ENCODE measurements at places on chromosomes 5 and 9.

GRCh38 chr9:7123743-7124142, 366.0 kb downstream of the KDM4C start:
- DNase-seq = no peak

DNA sequence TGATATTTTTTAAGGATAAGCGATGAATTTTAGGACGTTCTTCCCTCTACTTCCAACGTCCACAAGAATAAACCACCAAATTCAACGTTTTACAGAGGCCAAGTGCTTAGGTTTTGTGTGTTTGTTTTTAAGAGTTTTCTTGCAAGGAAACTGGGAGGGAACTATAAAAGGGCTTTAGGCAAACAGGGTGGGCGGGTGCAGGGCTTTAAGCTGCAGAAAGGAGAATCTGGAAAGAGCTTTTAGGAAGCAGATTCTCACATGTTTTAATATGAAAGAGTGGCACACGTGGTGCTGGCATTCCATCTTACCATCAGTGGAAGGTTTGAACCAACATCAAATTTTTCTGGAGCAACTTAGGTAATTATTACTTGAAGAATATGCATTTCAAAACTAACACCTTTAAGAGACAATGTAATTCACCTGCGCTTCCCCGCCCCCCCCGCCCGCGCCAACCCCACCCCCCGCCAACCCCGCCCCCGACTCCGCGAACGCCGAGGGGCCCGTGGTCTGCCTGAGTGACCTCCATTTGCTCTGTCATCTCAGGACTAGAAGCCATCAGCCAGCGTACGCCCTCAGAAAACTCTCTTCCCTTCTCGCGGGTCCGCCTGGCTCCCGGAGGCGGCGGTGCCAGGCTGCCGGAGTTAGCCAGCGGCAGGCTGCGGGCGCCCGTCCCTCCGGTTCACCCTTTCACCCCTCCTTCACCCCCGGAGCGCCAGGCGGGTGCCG, 911 bp upstream of the PIK3R1 start:
- no peak for DNase-seq

GRCh38 chr5:3010301-3010952, 258.9 kb upstream of the IRX2 start:
- no peak for DNase-seq

DNA sequence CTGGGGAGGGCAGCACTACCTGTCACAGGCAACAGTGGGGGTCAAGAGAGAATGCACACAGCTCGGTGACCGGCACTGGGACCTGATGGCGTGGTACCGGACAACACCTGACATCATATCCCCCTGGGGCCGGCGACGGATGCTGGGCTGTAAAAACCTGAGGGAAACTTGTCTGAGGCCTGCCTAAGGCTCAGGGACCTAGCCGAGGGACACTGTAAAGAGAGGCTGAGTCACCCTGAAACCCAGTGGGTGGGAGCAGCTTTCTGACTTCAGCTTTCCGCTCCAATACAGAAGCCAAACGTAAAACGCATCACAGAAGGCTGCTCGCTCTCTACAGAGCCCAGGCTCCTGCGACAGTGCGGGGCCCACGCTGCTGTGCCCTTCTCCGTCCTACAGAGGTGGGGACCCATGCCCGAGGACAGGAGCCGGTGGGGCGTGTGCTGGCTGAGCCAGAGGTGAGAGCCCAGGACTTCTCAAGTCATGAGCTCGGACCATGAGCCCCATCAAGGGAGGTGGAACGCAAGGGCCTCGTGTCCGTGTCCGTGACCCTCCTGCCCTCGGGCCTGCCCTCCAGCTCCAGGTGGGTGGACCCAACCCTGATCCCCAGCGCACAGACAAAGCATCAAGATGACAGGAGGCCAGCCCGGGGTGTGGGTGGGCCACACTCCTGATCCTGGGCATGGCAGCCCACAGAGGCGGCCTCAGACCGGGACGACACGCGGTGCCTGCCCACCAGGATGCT, 5.3 kb downstream of the RALGDS start:
- DNase-seq = peak; percentile 89

- no peak for DNase-seq
Observed at GRCh38 chr5:131198625-131199024, 27.9 kb downstream of the LYRM7 start.
